ENCODE measurements at places on chromosomes 5 and 9.

GRCh38 chr5:134131578-134132350 lies 17.3 kb downstream of the TCF7 start:
- peaks cover 23% of the 10 kb centered on the region for H3K4me1 ChIP-seq
- H3K27ac ChIP-seq = no peak overlapping the region
- no peak for DNase-seq
- no peaks in the 10 kb centered on the region for H3K36me3 ChIP-seq
- H3K27me3 ChIP-seq = no peaks in the 10 kb centered on the region

DNA sequence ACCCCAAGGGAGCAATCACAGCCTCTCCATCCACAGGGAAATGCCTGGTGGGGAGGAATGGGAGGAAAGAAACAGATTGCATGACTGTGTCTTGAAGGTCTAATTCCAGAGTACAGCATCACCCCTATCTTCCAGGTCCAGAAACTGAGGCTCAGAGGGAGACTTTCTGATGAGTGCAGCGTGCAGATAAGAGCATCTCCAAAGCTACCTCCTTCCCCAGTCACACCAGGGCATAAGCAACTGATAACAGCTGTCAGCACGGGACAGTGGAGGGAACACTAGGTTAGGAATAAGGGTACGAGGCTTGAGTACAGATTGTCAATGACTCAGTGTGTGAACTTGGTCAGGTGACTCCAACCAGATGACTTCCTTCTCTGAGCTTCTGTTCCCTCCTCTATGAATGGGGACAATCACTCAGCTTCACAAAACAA lies 126.9 kb downstream of the KCNIP1 start:
- no peak overlapping the region for H3K27ac ChIP-seq
- no peaks in the 10 kb centered on the region for H3K36me3 ChIP-seq
- H3K4me1 ChIP-seq = peaks cover 39% of the 10 kb centered on the region
- no peak overlapping the region for H3K4me3 ChIP-seq
- H3K27me3 ChIP-seq = no peaks in the 10 kb centered on the region

GRCh38 chr5:141966963-141967333 lies 2.0 kb upstream of the RNF14 start:
- H3K36me3 ChIP-seq = peaks cover 2% of the 10 kb centered on the region
- no peaks in the 10 kb centered on the region for H3K27me3 ChIP-seq
- H3K27ac ChIP-seq = no peak overlapping the region
- H3K4me3 ChIP-seq = no peak overlapping the region
- peaks cover 23% of the 10 kb centered on the region for H3K4me1 ChIP-seq
- no peak for DNase-seq

DNA sequence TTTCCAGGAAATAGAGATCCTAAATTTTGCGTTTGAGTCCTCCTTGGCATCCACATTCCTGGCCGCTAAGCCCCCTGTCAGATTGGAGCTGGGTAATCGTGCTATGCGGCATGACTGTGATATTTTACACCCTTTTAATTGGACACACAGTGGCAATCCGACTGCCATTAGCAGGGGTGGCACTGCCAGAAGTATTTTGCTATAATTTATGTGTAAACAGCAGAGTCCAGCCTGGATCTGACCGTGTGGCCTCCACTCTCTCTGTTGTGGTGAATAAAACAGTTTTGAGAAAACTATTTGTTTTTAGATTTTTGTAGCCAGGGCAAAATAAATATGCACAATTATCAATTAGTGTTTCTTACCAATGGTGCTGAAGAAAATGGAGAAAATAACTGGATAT lies 281.0 kb upstream of the IRX2 start:
- H3K4me1 ChIP-seq = no peaks in the 10 kb centered on the region
- no peak overlapping the region for H3K27ac ChIP-seq
- no peak overlapping the region for H3K4me3 ChIP-seq
- no peak for DNase-seq
- H3K36me3 ChIP-seq = no peaks in the 10 kb centered on the region
- H3K27me3 ChIP-seq = no peaks in the 10 kb centered on the region

DNA sequence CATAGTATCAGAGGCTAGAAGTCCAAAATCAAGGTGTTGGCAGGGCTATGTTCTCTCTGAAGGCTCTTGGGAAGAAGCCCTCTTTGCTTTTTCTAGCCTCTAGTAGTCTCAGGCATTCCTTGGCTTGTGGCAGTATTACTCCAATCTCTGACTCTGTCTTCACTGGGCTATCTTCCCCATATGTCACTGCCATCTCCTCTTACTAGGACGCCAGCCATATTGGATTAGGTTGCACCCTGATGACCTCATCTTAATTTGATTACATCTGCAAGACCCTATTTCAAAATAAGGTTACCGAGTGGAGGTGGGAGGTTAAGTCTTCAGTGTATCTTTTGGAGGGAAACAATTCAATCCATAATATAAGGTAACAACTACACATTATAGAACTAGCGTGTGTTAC lies 21.3 kb upstream of the EBF1 start:
- DNase-seq = no peak
- no peaks in the 10 kb centered on the region for H3K27me3 ChIP-seq
- no peaks in the 10 kb centered on the region for H3K4me1 ChIP-seq
- no peaks in the 10 kb centered on the region for H3K36me3 ChIP-seq

DNA sequence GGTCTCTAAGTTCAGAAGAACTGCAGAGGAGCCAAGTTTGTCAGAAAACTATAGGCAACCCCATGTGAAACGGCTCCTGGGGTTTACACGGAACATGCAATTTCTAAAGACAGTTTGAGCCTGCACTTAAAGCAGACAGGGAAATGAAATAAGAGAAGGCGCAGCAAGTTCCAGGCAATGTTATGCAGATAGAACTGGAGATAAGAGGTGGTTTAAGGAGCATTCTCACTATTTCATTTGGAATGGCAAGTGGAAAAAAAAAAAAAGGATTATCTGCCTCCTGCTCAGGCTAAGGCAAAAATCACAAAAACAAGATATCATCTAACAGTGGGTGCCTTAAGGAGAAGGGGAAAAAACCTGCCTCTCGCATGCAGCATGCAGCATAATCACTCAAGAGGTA lies 2252.4 kb downstream of the MAT2B start:
- H3K27ac ChIP-seq = no peak overlapping the region
- DNase-seq = no peak
- H3K36me3 ChIP-seq = no peaks in the 10 kb centered on the region
- H3K4me1 ChIP-seq = no peaks in the 10 kb centered on the region
- no peaks in the 10 kb centered on the region for H3K27me3 ChIP-seq
- no peak overlapping the region for H3K4me3 ChIP-seq

GRCh38 chr5:165187815-165188214 lies 1682.4 kb downstream of the MAT2B start:
- DNase-seq = no peak
- no peak overlapping the region for H3K27ac ChIP-seq
- no peaks in the 10 kb centered on the region for H3K27me3 ChIP-seq
- no peaks in the 10 kb centered on the region for H3K4me1 ChIP-seq

- H3K27me3 ChIP-seq = no peaks in the 10 kb centered on the region
- no peaks in the 10 kb centered on the region for H3K36me3 ChIP-seq
- H3K27ac ChIP-seq = no peak overlapping the region
- H3K4me3 ChIP-seq = no peak overlapping the region
- H3K4me1 ChIP-seq = no peaks in the 10 kb centered on the region
These were observed 78.6 kb upstream of the TBC1D9B start for GRCh38 chr5:179986328-179986727.

DNA sequence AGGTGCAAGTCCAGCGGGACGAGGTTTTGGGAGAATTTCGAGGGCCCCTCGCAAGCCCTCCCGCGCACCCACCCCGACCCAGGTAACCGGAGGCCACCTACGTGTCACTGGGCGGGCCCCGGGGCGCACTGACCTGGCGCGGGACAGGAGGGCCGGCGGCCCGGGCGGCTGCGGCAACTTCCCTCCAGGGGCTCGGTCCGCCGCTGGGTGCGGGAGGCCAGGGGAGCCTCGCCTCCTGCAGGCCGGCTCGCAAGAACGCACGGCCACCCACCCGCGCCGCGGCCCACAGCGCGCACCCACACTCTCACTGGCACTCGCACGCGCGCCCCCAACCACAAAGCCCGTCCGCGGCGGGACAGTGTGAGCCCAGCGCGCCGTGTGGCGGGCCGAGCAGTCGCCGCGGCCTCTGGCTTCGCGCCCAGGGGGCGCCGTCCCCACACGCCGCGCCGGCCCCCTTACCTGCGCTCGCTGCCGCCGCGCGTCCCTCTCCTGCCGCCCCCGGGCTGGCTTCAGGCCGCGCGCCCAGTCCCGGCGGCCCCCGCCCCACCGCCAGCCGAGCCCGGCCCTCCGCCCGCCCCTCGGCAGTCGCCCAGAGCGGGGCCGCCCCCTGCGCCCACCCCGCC lies 451 bp downstream of the LPAR1 start:
- no peak for DNase-seq
- H3K4me1 ChIP-seq = peaks cover 16% of the 10 kb centered on the region
- no peak overlapping the region for H3K4me3 ChIP-seq
- H3K27ac ChIP-seq = peak overlapping the region; percentile 38
- peaks cover 5% of the 10 kb centered on the region for H3K27me3 ChIP-seq

DNA sequence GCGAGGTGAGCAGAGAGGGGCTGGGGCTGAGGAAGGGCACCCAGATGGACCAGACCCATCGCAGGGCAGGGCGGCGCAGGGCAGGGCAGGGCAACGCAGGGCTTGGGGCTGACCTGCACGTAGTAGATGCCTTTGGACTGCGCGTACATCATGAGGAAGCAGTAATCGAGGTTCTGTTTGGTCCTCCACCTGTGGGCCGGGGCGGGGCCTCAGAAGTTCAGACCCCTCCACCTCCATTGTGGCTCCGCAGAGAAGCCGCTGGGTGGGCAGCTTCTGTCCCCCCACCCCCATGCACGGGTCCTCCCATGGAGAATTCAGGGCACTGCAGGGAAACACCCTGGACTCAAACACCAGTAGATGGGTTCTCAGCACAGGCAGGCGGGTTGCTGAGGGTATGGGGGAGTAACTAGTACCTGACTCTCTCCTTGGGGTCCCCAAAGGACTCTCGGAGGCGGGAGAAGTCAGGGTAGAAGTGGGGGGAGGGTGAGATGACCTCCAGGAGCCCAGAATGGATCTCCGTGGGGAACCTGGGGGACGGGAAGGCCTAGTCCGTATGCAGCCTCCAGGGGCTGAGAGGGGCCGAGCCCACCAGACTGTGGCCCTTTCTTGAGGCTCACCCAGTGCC lies 6.4 kb downstream of the LTC4S start:
- H3K27ac ChIP-seq = no peak overlapping the region
- no peaks in the 10 kb centered on the region for H3K27me3 ChIP-seq
- DNase-seq = no peak
- no peak overlapping the region for H3K4me3 ChIP-seq
- peaks cover 51% of the 10 kb centered on the region for H3K4me1 ChIP-seq

All from adrenal gland (tissue), 19 donors.